CD4-positive, alpha-beta T cell treated with Interleukin-17A for 1 hour (primary cell): ENCODE measurements at places on chromosomes 4 and X.

GRCh38 chr4:42149004-42149403 is 3.5 kb downstream of the BEND4 start:
- DNase-seq = no peak

DNA sequence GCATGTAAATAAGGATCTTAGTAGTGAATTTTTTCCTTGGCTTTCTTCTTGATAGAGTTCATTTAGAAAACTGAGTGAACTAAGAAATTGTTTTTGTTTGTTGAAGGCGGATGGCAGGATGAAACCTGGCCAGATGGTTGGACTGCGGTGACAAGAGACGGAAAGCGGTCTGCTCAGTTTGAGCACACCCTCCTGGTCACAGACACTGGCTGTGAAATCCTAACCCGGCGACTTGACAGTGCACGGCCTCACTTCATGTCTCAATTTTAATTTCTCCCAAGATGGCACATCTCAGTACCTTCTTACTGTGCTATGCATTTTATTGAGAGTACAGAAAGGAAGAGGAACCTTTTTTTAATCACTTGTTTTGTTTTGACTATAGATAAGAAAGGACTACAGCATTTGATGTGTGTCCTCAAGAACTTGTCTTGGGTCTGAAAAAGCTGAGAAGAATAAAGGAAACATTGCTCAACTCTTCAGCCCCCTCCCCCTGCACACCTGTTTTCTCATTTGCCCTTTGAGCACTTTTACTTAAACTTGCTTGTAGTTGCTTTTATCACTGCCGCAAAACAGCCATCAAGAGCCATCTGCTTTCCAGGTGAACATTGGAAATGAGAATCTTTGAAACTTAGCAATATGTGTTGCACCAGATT is 27.4 kb downstream of the ADH5 start:
- DNase-seq = no peak

- no peak for DNase-seq
Observed at GRCh38 chr4:122712782-122713181, 19.7 kb upstream of the BBS12 start.

- DNase-seq = no peak
Observed at GRCh38 chr4:182729516-182729915, 187.7 kb downstream of the DCTD start.

GRCh38 chr4:120819805-120820437 is 102.6 kb downstream of the PRDM5 start:
- DNase-seq = no peak

- DNase-seq = no peak
Observed at GRCh38 chr4:2812612-2813354, 19.9 kb downstream of the SH3BP2 start.

GRCh38 chrX:67730296-67730695 is 186.5 kb downstream of the AR start:
- DNase-seq = no peak
